ENCODE measurements at places on chromosomes 12 and 14. TPM values are rescaled to one million over a fixed set of nuclear protein-coding genes. Genes with fewer than 3 reads are reported as not detected.

- no peak for DNase-seq
- H3K4me1 ChIP-seq, result peaks cover 37% of the 10 kb centered on the region
- no peak overlapping the region for H3K27ac ChIP-seq
- no peak overlapping the region for H3K4me3 ChIP-seq
- H3K27me3 ChIP-seq, result peaks cover 19% of the 10 kb centered on the region
Observed at GRCh38 chr12:51823875-51824565, 24.5 kb downstream of the FIGNL2 start.

DNA sequence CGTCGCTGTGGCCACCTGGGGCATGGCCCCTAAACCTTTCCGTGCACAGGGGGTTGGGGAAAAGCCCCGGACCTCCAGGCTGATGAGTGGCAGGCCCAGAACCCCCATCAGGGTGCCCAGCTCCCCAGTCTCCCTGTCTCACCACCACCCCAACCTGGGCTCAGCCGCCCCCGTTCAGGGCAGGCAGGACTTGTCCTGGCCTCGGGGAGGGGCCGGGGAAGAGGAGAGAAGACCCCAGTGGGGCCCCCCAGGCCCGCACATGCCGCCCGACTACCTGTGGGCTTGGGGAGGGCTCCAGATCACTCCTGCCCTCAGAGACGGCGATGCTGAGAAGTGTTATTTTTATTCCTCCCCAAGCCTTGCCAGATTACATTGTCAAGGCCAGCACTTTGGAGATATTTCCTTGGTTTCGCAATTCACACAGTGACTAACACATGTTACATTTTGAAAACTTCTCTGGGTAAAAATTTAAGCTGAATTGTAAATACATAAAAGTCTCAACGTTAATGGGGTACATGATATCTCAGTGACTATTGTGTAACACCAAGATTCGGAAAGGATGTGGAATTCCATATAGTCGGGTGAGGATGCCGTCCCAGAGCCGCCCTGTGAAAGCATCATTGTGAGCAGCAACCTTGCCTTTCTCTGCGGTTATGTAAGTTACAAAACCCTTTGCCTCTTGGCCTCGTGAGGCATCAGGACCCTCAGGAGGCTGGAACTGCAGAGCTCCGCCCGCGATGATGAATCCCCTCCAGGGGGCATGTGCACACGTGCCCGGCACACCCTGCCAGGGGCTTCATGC lies 85.6 kb upstream of the DIO3 start:
- no peak overlapping the region for H3K27ac ChIP-seq
- no peak for DNase-seq
- no peaks in the 10 kb centered on the region for H3K4me1 ChIP-seq

GRCh38 chr12:116236976-116237375 lies 40.5 kb downstream of the MED13L start:
- H3K4me1 ChIP-seq, result no peaks in the 10 kb centered on the region
- DNase-seq, result no peak
- no peaks in the 10 kb centered on the region for H3K27me3 ChIP-seq
- peak overlapping the region; percentile 59 for H3K27ac ChIP-seq

The GUCY2C gene
- under 0.01 TPM for total RNA-seq

The INSM2 gene
- total RNA-seq, result 0.05 TPM

GRCh38 chr12:130608132-130608531 lies 108.0 kb downstream of the RIMBP2 start:
- H3K36me3 ChIP-seq, result no peaks in the 10 kb centered on the region
- no peaks in the 10 kb centered on the region for H3K27me3 ChIP-seq
- H3K4me3 ChIP-seq, result no peak overlapping the region
- H3K4me1 ChIP-seq, result no peaks in the 10 kb centered on the region
- DNase-seq, result no peak
